Immature natural killer cell (primary cell): ENCODE measurements at places on chromosomes 1 and 21. TPM values are rescaled to one million over a fixed set of nuclear protein-coding genes. Genes with fewer than 3 reads are reported as not detected.
A peak's percentile ranks its signal among the peaks of the same experiment; 100 is the strongest.

AUNIP gene
- 0.37 TPM for polyA plus RNA-seq

TMEM269 gene
- polyA plus RNA-seq = 0.14 TPM

SPRR1B gene
- not detected for polyA plus RNA-seq

CLCNKB gene
- polyA plus RNA-seq = not detected

GRCh38 chr1:216458812-216459211 is 35.6 kb upstream of the USH2A start:
- no peak overlapping the region for H3K27ac ChIP-seq
- H3K36me3 ChIP-seq = no peaks in the 10 kb centered on the region
- H3K4me1 ChIP-seq = no peaks in the 10 kb centered on the region
- no peak overlapping the region for H3K4me3 ChIP-seq
- H3K27me3 ChIP-seq = no peaks in the 10 kb centered on the region

- H3K4me1 ChIP-seq = peaks cover 59% of the 10 kb centered on the region
- peak; percentile 80 for DNase-seq
- H3K36me3 ChIP-seq = peaks cover 26% of the 10 kb centered on the region
- H3K27ac ChIP-seq = peak overlapping the region; percentile 94
- H3K4me3 ChIP-seq = peak overlapping the region; percentile 83
Measured at GRCh38 chr1:1221887-1222574, 8.1 kb upstream of the TNFRSF4 start.

DNA sequence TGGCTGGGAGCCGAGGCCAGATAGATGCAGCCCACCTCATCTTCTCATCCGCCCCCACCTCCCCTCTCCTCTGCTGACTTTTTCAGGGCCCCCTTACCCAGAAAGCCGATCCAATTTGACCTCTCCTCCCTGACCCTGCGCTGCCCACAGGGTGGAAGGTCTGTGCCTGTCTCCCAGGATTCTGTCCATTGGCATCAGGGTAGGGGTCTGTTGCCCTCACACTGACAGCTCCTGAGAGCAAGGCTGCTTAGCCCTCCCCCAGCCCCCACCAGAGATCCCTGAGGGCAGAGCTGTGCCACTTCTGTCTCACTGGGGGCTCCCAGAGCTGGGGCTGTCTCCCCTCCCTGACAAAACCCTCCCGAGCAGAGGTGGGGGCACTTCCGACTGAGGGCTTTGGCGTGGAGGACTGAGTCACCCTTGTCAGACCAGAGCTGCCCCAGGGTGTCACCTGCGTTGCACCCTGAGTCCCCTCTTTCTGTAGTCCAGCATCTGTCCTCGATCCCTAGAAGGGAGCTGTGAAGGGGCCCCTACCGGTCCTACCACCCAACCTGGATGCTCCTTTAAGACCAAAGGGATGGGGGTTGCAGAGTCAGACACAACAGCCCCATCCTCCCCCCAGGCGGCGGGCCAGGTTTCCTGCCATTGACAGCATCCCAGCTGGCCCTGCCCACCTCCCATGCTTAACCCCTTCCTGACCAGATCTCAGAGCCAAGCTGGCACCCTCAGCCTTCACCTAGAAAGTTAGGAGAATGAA is 2.4 kb upstream of the FAM110D start:
- no peak overlapping the region for H3K27ac ChIP-seq
- H3K4me3 ChIP-seq = no peak overlapping the region
- H3K27me3 ChIP-seq = peaks cover 14% of the 10 kb centered on the region
- DNase-seq = no peak
- no peaks in the 10 kb centered on the region for H3K36me3 ChIP-seq

DNA sequence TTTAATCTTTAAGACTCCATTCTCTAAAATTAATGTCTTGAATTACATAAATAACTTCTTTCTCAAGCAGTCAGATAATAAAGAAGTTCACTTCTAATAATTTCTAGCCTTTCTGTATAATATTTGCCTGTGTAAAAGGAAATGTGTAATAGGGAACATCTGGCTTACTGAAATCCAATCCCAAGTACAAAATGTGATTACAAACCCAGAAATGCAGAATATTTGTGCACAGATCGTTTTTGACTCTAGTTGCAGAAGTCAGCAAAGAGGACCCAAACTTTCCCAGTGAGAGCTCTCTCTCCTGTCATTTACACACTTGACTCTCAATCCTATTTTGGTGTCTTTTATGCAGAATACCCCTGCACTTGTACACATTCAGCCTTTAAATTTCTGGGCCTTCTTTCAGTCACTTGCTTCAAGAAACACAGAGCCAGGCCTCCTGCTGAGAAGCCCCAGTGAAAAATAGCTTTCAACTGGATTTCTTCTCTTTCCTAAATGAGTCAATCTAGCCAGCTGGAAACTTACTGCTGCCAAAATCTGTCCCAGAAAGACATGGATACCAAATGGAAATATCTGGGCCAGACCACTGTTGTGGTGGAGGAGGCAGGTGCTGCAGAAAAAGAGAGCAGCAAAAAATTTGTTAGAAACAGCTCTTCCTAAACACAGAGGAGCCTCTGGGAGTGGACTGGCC is 68.5 kb upstream of the ADAM30 start:
- no peak for DNase-seq
- peaks cover 44% of the 10 kb centered on the region for H3K36me3 ChIP-seq
- H3K27me3 ChIP-seq = no peaks in the 10 kb centered on the region
- no peak overlapping the region for H3K4me3 ChIP-seq

- no peak for DNase-seq
- H3K27ac ChIP-seq = peak overlapping the region; percentile 37
- peaks cover 9% of the 10 kb centered on the region for H3K4me1 ChIP-seq
- H3K36me3 ChIP-seq = no peaks in the 10 kb centered on the region
Measured at GRCh38 chr1:17196496-17197185, 8.3 kb upstream of the PADI1 start.
